Activated T-helper 2 cell treated with anti-CD3 and anti-CD28 coated beads, Interferon-gamma antibody, Interleukin-2, Interleukin-4, amounts not matched to agents 10 μg/mL and 5 μg/mL and 100 μg/mL, durations not matched to agents 14 hours and 24 hours and 36 hours (primary cell): ENCODE measurements at places on chromosomes 12 and 14.

GRCh38 chr12:79515530-79515935 lies 175.2 kb downstream of the PAWR start:
- H3K36me3 ChIP-seq = no peaks in the 10 kb centered on the region
- no peak overlapping the region for H3K4me3 ChIP-seq
- no peaks in the 10 kb centered on the region for H3K27me3 ChIP-seq

GRCh38 chr14:62645649-62646048 lies 399.6 kb downstream of the KCNH5 start:
- no peak for DNase-seq
- no peak overlapping the region for H3K27ac ChIP-seq
- H3K4me1 ChIP-seq = no peaks in the 10 kb centered on the region
- no peaks in the 10 kb centered on the region for H3K27me3 ChIP-seq
- H3K36me3 ChIP-seq = no peaks in the 10 kb centered on the region

- no peak overlapping the region for H3K27ac ChIP-seq
- H3K4me3 ChIP-seq = no peak overlapping the region
- H3K4me1 ChIP-seq = no peaks in the 10 kb centered on the region
- DNase-seq = no peak
- H3K27me3 ChIP-seq = no peaks in the 10 kb centered on the region
Measured at GRCh38 chr14:53048631-53049030, 97.8 kb upstream of the FERMT2 start.

GRCh38 chr14:76964695-76965094 lies 63.8 kb downstream of the IRF2BPL start:
- H3K36me3 ChIP-seq = no peaks in the 10 kb centered on the region
- H3K4me3 ChIP-seq = no peak overlapping the region
- H3K4me1 ChIP-seq = peaks cover 59% of the 10 kb centered on the region
- no peak for DNase-seq

GRCh38 chr12:89391726-89392336 lies 39.5 kb upstream of the DUSP6 start:
- H3K27me3 ChIP-seq = no peaks in the 10 kb centered on the region
- no peak for DNase-seq
- no peak overlapping the region for H3K4me3 ChIP-seq
- H3K36me3 ChIP-seq = peaks cover 14% of the 10 kb centered on the region

GRCh38 chr12:103707446-103707845 lies 120.4 kb downstream of the STAB2 start:
- H3K27me3 ChIP-seq = peaks cover 14% of the 10 kb centered on the region
- H3K27ac ChIP-seq = no peak overlapping the region
- H3K4me3 ChIP-seq = no peak overlapping the region
- no peaks in the 10 kb centered on the region for H3K4me1 ChIP-seq
- DNase-seq = no peak

DNA sequence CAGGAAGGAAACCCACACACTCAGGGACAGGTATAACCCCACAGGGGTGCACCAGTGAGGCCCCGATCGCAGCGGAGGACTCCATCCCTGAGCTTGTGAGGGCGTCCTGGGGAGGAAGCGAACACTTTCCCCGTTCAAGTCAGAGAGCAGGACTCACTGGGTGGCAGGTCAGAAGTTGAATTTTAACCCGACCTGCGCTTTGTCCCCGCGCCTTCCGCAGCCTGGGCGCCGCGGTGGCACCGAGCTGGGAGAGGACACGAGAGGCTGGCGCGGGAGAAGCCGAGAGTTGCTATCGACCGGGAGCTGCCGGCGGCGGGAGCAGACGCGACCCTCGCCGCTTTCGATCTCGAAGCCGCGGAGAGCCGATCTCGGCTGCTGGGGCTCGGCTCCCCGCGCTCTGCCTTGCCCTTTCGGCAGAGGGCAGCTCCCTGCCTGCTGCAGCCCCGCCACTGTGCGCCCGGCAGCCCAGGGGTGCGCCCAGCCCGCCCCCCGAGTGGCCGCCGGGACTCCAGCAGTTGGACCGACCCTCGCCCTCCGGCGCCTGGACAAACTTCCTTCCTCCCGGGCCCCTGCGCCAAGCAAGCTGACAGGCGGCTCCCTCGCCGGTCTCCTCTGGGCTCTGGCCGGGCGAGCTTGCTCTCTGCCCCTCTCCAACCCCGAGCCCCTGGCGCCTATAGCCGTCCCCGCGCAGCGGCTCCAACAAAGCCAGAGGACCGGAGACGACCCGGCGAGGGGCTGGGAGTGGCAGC lies 918 bp downstream of the LIN7A start:
- no peaks in the 10 kb centered on the region for H3K4me1 ChIP-seq
- no peak for DNase-seq
- peak overlapping the region; percentile 51 for H3K4me3 ChIP-seq
- H3K27me3 ChIP-seq = peaks cover 35% of the 10 kb centered on the region

GRCh38 chr12:31118347-31119191 lies 44.9 kb downstream of the DDX11 start:
- no peaks in the 10 kb centered on the region for H3K36me3 ChIP-seq
- peaks cover 22% of the 10 kb centered on the region for H3K27me3 ChIP-seq
- no peak overlapping the region for H3K27ac ChIP-seq
- DNase-seq = no peak

GRCh38 chr12:117060246-117060928 lies 38.8 kb downstream of the TESC start:
- H3K36me3 ChIP-seq = peaks cover 16% of the 10 kb centered on the region
- H3K4me3 ChIP-seq = no peak overlapping the region
- DNase-seq = no peak
- no peaks in the 10 kb centered on the region for H3K27me3 ChIP-seq
- no peak overlapping the region for H3K27ac ChIP-seq

GRCh38 chr14:41609704-41610183 lies 3.1 kb downstream of the LRFN5 start:
- peaks cover 9% of the 10 kb centered on the region for H3K4me1 ChIP-seq
- H3K36me3 ChIP-seq = no peaks in the 10 kb centered on the region
- H3K4me3 ChIP-seq = no peak overlapping the region
- H3K27me3 ChIP-seq = peaks cover 58% of the 10 kb centered on the region

GRCh38 chr12:10612984-10613348 lies 443 bp downstream of the MAGOHB start:
- peaks cover 28% of the 10 kb centered on the region for H3K4me1 ChIP-seq
- peaks cover 6% of the 10 kb centered on the region for H3K27me3 ChIP-seq
- peaks cover 42% of the 10 kb centered on the region for H3K36me3 ChIP-seq
- peak overlapping the region; percentile 100 for H3K4me3 ChIP-seq
- peak overlapping the region; percentile 100 for H3K27ac ChIP-seq
- no peak for DNase-seq

GRCh38 chr12:130862161-130862560 lies 9.7 kb upstream of the RAN start:
- H3K27ac ChIP-seq = no peak overlapping the region
- H3K4me3 ChIP-seq = no peak overlapping the region
- peaks cover under 1% of the 10 kb centered on the region for H3K27me3 ChIP-seq
- no peaks in the 10 kb centered on the region for H3K36me3 ChIP-seq
- no peaks in the 10 kb centered on the region for H3K4me1 ChIP-seq
- DNase-seq = no peak

DNA sequence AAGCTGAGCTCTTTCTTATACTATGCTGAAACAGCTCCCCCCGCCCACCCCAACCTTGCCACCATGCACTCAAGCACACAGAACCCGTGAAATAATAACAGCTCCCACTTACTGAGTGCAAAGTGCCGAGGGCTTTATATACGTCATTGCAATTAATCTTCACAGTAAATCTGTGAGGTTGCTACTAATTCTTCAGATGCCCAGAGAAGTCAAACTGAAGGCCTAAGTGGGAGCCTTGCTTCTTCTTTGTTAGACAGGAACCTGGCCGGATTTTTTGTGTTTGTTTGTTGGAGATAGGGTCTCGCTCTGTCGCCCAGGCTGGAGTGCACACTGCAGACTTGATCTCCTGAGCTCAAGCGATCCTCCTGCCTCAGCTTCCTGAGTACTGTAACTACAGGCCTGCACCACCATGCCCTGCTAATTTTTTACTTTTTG lies 34.0 kb downstream of the VCPKMT start:
- H3K4me1 ChIP-seq = peaks cover 58% of the 10 kb centered on the region
- peak; percentile 9 for DNase-seq
- H3K36me3 ChIP-seq = peaks cover 18% of the 10 kb centered on the region
- peak overlapping the region; percentile 91 for H3K27ac ChIP-seq

GRCh38 chr12:19712041-19712440 lies 272.7 kb downstream of the AEBP2 start:
- H3K27ac ChIP-seq = no peak overlapping the region
- no peaks in the 10 kb centered on the region for H3K4me1 ChIP-seq
- no peaks in the 10 kb centered on the region for H3K27me3 ChIP-seq
- no peaks in the 10 kb centered on the region for H3K36me3 ChIP-seq
- DNase-seq = no peak
- H3K4me3 ChIP-seq = no peak overlapping the region
